ENCODE measurements at places on chromosomes 16 and 17. TPM values are rescaled to one million over a fixed set of nuclear protein-coding genes. Genes with fewer than 3 reads are reported as not detected.

DNA sequence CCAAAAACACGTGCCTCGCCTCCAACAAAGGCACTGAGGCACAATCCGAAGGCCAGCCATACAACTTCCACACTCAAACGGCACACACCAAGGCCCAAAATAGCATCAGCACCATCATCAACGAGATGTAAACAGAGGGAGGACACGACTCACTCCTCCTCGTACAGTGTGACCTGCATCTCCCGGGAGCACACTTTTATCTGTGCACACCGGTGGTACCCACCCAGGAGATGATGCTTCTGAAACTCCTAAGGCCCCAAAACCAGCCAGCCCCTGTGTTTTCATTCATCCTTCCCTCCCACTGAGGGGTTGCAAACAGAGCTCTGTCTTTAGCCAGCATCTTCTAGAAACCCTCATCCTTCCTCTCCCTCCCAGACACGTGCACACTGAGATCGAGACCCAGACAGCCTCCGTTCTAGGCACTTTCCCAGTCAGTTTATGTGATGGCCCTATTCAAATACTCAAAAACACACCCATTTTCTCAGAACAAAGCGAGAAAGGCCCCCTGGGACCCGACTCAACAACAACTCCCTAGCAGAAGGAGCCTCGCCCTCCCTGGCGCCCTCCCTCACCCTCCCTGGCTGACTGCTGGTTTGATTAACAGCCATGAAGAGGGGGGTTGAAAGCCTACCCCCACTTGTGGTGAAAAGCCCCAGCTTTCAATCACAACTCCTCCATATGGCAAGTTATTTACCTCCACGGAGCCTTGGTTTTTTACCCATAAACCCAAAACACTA lies 76.3 kb downstream of the GAS7 start:
- no peak for DNase-seq

GRCh38 chr16:83095941-83096692 lies 469.3 kb downstream of the CDH13 start:
- DNase-seq = no peak

Gene ZNF23
- total RNA-seq = 28.3 TPM

DNA sequence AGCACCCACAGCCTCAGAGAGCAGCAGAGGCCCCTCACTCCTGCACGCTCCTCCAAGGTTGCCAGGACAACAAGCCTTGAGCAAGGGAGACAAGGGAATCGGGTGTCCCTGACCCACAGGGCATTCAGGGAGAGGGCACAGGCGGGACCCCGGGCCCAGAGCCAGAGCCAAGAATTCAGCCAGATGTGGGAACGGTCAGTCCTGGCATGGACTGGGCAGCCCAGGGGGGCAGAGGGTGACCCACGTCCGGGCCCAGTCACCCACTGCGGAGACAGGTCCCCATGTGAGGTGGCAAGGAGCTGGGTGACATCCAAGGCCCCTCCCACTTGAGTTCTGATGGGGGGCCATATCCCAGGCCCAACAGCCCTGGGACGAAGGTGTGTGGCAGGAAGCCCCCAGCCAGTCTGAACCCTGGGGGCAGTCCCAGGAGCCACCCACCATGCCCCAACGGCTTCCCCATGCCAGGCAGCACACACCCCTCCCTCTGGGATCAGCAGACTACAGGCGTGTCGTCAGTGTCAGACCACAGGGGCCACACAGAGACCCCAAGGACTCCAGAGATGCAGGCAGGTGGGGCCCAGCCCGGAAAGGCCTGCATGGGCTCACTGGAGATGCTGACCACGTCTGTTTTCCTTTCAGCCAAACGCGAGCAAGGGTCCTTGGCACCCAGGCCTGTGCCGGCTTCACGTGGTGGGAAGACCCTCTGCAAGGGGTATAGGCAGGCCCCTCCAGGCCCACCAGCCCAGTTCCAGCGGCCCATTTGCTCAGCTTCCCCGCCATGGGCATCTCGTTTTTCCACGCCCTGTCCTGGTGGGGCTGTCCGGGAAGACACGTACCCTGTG lies 23.0 kb downstream of the USP6 start:
- peak; percentile 72 for DNase-seq

DNA sequence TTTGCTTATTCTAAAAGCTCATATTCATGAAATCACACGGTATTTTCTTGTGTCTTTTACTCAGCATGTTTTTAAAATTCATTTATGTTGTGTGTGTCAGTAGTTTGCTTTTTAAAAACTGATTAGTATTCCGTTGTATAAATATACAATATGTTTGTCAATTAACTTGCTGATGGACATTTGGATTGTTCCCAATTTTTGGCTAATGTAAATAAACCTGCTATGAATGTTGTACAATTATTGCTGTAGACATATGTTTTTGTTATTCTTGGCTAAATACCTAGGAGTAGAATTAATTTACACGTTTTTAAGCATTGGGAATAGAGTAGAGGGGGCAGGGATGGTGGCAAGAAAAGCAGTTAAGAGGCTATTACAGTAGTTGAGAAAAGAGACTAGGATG lies 199.5 kb upstream of the CCL2 start:
- no peak for DNase-seq

Gene SOX15
- total RNA-seq = not detected

- DNase-seq = peak; percentile 51
Observed at GRCh38 chr17:49360796-49361128, 1.3 kb downstream of the ZNF652 start.

Gene AXIN2
- 66.0 TPM for total RNA-seq

Gene DHX40
- total RNA-seq = 11.8 TPM

Gene CNGB1
- total RNA-seq = not detected

DNA sequence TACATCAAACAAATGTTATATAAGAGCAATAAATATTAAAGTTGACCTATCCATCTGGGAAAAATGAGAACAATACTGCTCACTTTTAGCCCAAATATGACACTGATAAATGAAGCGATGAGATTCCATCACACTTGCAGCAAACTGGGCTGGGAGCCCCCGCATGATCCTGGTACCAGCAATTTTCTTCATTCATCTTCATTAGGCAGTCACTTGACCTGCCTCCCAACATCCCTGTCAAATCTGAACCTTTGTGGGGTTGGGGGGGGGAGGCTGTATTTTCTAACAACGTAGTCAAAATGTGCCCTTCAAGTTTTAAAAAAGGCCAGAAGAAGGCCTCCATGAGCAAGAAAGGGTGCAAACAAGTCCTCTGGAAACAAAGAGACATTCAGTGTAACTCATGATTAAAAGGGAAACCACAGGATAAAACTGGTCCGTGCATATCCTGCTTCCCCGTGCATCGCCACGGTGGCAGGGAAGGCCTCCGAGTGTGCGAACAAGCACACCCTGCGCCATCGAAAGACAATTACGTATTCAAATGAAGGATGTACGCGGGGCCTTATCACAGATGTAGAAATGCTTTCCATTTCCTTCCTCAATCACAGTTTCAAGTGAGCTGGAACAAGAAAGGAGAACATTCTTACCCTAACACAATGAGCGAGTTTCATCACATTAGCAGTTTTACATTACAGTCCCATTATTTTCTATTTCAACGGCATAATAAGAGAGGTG lies 48.4 kb downstream of the TOX3 start:
- no peak for DNase-seq

Gene CCDC92B
- total RNA-seq = 0.34 TPM

Gene SLFN14
- total RNA-seq = 0.09 TPM

Gene KRTAP2-3
- not detected for total RNA-seq

GRCh38 chr16:69217433-69217832 lies 30.5 kb downstream of the SNTB2 start:
- no peak for DNase-seq

DNA sequence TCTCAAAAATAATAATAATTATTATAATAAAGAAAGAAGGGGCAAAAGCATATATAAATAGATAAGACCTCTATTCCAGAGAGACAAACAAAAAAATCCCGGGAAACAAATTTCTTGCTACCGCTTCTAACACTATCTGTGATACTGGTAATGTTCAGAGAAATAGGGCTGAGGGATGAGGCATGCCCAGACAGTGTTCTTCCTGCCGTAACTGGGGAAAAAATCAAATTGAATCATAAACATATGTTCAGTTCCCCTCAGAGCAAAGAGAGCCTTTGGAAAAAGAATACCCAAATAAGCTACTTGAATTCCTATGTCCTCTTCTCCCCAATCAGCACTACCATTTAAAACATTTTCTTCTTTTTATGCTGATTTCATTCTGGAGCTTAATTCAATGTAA lies 688.0 kb downstream of the KCNJ2 start:
- no peak for DNase-seq

Gene SPECC1
- total RNA-seq = 33.5 TPM

DNA sequence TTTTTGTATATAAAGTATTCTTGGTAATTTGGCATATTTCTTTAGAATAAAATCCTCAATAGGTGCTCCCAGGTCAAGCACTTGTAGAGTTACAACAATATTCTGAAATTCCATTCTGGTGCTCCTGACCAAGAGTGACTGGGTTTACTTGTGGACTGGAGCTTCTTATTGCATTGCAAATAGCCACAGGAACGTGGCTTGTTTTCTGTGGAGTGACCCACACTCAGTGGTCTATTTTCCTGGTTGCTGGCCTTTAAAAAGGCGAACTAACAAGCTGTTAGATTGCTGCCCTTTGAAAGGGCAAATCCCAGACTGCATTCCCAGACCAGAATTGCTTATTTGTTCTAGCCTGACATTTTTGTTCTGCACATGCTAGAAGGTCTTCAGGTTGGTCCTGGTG lies 658.8 kb upstream of the GOT2 start:
- no peak for DNase-seq

GRCh38 chr17:59651346-59651745 lies 31.7 kb downstream of the CLTC start:
- DNase-seq = no peak

Gene AATK
- 47.5 TPM for total RNA-seq

GRCh38 chr17:38702916-38703741 lies 1.9 kb upstream of the MLLT6 start:
- DNase-seq = peak; percentile 84

- peak; percentile 95 for DNase-seq
Observed at GRCh38 chr17:48610282-48611211, at the start of gene HOXB7. HOXB7 (minus strand) TSS chr17:48611017; CDS start chr17:48610918, 99 bp downstream.

DNA sequence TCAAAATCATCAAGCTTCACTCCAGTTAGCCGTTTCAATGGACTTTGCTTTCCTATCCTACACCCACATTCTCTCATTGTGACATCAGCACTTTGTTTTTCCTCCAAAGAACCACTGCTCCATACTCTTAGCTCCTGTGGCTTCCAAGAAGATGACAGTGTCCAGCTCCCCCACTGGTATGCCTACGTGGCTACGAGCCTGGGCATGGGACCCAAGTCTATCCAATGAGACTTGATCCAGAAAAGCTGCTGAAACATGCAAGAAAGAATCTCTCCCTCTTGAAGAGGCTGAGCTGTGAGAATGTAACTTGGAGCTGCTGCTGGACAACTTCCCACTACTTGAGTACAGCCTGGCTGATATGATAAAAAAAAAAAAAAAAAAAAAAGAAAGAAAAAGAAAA lies 9.4 kb downstream of the TOX3 start:
- no peak for DNase-seq

- peak; percentile 71 for DNase-seq
Observed at GRCh38 chr17:82663381-82664275, 15.4 kb upstream of the WDR45B start.

GRCh38 chr17:73384926-73385325 lies 73.1 kb upstream of the CDC42EP4 start:
- DNase-seq = no peak

DNA sequence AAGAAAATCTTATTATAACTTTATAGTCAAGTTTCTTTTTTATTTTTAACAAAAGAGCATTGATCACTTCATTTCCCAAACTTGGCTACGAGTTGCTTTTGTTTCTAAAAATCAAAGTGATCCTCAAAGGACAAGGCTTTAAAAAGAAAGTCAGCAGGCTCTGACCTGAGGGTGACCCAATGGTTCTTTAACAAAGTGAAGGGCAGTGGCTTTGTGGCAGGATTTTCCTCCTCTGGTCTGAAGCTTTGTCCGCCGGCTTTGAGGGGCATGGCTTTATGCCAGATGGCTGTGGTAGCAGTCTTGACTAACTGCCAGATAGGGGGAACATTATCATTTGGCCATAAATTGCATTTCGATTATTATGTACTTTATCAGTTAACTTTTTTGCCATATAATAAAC lies 28.5 kb downstream of the IQCK start:
- no peak for DNase-seq

All from upper lobe of left lung (tissue), 6 donors.